ENCODE measurements at places on chromosomes 4 and X.

DNA sequence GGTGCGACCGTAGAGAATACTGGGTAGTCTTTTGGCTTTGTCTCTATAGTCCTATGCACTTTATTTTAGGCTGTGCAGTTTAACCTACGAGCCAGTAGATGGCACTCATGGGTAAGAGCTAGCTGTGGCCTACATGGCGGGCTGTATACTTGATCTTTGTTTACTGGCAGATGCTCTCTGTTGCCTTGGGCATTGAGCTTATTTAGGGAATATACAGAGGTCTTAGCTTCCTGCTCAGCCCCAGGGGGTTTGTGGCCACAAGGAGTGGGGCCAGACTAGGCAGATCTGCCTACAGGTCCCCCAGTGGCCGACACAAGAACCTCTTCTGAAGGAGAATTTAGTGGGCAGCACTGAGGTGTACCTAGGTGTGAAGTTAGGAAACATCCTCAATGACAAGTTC is 227.6 kb upstream of the HDX start:
- peak; percentile 35 for DNase-seq

DNA sequence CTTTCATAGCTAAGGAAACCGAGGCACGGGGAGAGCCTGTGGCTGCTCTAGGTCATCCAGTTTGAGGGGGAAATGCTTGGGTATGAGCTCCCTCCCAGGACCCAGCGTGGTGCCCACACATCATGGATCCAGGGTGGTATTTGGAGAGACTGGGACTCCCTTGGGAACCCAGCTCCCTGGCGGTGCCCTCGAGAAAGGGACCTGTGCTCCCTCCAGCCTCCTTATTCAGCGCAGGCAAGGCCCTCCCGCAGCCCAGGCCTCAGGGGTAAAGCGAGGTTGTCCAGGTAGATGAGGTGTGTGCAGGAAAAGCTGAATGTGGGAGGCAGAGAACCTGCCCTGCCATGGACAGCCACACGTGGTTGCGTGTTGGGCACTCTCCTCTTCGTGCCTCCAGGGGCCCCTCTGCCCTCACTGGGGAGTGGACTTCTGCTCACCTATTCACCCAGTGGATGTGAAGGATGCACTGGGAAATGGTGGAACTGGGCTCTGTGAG is 53.8 kb upstream of the GPR78 start:
- no peak for DNase-seq

DNA sequence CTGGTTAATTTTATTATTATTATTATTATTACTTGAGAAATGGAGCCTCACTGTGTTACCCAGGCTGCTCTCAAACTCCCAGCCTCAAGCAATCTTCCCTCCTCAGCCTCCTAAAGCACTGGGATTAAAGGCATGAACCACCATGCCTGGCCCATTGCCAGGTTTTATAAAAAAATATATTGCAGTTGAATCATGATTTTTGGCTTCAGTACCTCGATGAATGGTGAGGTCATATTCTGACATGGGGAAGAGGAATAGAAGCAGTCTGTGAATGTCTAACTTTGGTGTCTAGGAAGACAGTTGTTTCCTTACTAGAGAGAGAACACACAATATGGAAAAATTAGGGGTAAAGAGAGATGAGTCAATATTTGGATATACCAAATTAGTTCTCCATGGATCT is 32.0 kb downstream of the CCSER1 start:
- DNase-seq = no peak

DNA sequence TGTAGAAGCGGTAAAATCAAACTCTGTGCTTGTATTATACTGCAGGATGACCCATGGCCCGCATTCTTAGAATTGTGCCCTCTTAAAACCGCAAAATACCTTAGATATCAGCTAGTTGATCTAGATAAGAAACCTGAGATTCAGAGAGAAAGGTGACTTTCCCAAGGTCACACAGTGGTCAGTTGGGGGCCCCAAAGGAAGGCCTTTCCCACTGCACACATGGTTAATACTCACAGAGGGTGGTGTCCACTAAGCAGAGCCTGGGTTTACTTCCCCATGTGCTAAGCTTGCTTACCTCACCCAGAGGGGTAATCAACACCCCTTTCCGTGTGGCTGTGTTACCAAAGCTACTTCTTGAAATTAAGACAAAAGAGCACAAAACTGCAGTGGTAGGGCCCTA is 66.3 kb downstream of the RBM47 start:
- no peak for DNase-seq

GRCh38 chr4:4361883-4362282 is 25.0 kb upstream of the NSG1 start:
- no peak for DNase-seq

- no peak for DNase-seq
Measured at GRCh38 chr4:120850018-120850599, 72.4 kb downstream of the PRDM5 start.

GRCh38 chr4:143254491-143255226 is 69.9 kb downstream of the USP38 start:
- DNase-seq = no peak

- DNase-seq = peak; percentile 76
Measured at GRCh38 chr4:184473499-184474262, 669 bp downstream of the IRF2 start.

DNA sequence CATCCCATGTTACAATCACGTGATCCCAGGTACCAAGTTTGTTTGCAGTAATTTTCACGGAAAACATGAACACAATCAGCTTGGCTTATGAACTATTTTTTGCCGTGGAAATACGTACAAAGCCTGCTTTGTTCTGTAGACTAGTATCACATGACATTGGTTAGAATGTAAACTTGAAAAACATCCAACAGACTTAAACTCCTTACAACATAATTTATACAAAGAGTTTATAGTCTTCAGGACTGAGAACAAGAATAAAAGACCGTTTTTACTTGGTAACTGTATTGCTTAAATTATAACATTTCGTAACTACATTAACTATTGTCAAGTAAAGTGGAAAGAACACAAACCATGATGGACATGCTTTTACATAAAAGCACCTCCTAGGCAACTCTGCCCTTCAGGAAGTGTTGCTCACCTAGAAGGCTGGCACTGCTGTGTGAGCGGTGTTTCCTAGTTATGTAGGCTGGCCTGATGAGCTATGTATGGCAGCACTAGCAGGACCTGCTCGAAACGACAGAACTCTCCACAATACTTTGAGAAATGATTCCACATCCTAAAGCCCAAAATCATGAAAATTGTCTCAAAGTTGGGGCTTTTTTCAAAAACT is 41.8 kb upstream of the WDR1 start:
- DNase-seq = no peak

GRCh38 chr4:157358851-157359250 is 138.3 kb downstream of the GRIA2 start:
- no peak for DNase-seq

DNA sequence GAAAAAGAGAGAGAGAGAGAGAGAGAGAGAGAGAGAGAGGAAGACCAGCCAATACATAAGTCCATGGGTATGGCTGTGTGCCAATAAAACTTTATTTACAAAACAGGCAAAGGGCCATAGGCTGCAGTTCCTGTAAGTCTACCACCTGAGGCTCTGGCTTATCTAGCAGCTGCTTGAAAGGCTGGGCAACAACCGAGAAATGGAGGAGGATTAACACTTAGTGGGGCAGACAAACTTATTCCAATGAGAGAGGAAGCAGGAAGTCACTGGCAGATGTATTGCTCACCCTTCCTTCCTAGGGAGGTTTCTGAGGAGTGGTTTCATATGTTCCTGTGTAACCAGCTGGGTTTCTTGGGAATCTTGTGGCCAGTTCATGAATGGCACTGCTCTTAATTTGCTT is 4.7 kb upstream of the GPR143 start:
- no peak for DNase-seq

GRCh38 chrX:40298572-40299479 is 201.1 kb upstream of the BCOR start:
- DNase-seq = no peak

- no peak for DNase-seq
Measured at GRCh38 chrX:10206317-10206716, 49.5 kb downstream of the CLCN4 start.

GRCh38 chrX:23907498-23908218 is at the start of the genes APOO and CXorf58:
Gene APOO (minus strand): TSS chrX:23907938. CDS start chrX:23907702, 236 bp downstream.
Gene CXorf58 (plus strand): TSS chrX:23908006. CDS start chrX:23910303, 2,297 bp downstream.
- peak; percentile 94 for DNase-seq

GRCh38 chr4:152559641-152560040 is 23.7 kb upstream of the FBXW7 start:
- DNase-seq = no peak

- no peak for DNase-seq
Measured at GRCh38 chr4:13541720-13542576, 2.4 kb downstream of the NKX3-2 start.

DNA sequence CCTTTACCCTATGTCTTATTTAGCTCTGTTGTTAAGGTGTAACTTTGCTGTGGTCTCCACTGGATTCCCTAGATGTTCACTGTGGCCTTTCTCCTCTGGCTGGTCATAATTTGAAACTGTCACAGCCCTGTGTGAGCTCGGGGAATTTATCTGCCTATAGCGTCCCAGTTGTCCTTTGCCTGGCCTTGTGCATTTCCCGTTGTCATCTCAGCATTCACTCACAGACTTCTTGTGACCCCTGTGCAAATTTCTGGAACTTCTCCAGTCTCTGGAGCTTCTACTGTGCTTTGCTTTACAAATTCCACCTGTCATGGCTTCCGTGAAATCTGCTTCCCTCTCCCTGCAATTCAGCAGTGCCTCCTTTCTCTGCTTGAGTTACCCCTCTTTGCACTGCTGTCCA is 106.7 kb downstream of the WWC2 start:
- DNase-seq = no peak

- DNase-seq = no peak
Measured at GRCh38 chrX:17567821-17568220, 169.5 kb upstream of the SCML1 start.

DNA sequence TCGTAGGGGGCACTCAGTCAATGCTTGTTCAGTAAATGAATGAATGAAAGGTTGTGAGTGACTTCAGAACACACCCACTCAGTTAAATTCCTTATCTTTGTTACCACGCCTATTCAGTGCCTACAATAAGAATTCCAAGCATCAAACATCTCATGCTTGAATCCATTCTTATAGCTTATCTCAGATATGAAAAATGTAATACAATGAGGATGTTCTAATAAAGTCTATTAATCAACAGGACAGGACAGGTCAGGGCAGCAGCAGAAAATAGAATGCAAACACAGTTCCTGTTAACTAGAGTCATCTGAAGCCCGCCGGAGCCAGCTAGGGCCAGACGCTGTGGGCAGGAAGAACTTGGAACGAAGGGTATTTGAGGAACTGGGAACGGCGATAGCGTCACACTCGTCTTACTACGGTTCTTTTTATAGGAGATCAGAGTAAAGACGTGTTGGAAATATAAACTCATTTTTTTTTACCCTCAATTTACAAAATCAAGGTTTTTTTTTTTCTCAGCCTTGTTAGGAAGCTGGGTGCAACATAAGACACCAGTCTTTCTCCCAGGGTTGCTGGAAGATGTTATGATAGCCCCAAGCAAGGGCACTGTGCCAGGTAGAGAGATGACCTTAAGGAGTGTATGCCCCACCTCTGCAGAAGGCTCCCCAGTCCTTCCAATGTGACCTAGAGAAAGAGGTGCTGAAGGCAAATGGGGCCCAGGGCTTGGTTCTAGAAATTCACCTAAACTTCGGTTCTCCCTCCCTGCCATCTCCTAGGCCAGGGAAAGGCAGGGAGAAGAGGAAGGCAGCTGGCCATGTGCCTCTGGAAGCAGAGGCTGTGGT is 48.3 kb downstream of the SEL1L3 start:
- no peak for DNase-seq

- no peak for DNase-seq
Measured at GRCh38 chrX:154696676-154697045, 43.3 kb upstream of the CTAG2 start.

GRCh38 chr4:17695341-17695740 is 80.9 kb downstream of the MED28 start:
- DNase-seq = no peak

DNA sequence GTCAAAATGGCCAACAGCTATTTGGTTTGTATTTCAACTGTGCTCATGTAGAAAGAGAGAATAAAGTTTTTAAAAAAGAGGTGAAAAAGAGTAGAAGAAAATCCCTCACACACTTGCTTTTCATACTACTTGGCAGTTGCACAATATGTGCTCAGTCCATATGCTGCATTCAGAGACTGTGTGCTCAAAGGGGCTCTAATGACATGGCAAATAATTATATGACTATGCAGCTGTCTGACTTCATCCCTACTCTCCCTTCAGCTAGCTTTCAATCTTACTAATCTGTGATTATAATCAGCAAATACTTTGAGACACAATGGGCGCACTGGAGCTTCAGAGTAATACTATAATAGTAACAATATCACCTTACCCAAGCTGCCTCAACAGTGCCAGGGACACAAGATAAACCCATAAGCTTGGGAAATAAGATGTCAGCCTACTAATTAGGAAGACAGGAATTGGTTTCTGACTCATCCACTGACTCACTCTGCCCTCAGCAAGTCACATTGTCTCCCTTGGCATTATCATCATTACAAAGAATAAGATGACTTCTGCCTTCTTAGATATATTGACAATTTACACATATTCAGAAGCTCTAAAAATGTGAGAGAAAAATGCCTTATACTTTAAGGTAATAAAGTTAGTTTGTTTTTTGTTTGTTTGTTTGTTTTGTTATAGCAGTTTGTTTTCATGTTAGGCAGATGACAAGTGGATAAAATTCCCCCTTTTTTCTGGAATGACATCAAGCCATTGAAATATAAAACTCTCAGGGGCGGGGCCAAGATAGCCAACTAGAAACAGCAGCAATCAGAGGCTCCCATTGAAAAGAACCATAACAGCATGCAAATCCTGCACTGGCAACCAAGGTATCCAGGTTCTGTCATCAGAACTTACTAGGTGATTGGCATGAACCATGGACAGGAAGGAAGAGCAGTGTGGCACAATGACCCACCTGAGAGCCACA is 311.6 kb downstream of the FAM133A start:
- DNase-seq = peak; percentile 46

DNA sequence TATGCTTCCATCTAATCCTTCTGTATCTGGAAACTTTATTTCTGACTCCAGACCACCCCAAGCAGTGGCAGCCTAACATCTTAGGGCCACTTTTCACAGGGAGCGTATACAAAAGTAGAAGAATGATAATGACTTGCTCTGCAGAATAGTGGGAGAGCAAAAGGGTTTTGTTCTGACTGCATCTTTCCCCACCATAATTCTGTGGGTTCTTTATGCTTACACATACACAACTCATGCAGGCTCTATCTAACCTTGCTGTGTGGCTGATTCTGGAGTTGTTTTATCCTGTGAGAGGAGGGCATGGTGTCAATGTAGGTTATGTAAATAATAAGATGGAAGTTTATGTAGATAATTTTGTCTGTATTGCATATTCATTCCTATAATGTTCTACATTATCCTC is 42.4 kb upstream of the NDNF start:
- DNase-seq = peak; percentile 80

DNA sequence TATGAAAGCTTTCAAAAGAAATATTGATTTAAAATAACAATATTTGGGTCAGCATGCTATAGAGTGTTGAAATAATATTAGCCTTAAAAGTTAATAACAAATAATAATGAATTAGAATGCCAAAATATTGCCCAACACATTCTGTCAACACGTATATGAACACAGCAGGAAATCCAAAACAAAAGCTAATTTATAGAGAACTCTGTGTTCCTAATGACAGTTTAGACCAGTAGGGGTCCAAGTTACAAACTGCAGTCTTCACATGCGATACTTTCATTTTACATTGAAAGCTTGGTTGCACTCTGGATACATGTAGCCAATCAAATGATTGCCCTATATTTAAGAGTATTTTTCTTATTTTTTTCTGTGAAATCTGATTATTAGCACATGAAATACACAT is 274.4 kb downstream of the DCTD start:
- no peak for DNase-seq

Measured in activated CD4-positive, alpha-beta T cell treated with anti-CD3 and anti-CD28 coated beads, Interleukin-2, amount 50 U/mL, for 16 hours (primary cell).